ENCODE measurements at places on chromosomes 5 and 9.

DNA sequence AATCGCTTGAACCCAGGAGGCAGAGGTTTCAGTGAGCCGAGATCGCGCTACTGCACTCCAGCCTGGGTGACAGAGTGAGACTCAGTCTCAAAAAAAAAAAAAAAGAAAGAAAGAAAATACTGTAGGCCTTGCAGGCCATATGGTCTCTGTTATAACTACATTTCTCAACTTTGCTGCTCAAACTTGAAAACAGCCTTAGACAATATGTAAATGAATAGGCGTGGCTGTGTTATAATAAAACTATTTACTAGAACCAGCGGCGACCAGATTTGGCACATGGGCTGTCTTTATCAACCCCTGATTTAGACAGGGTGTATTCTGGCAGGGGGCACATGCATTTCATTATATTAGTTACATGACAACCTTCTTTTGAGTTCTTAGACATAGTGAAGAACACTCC is 130.0 kb downstream of the C9orf152 start:
- DNase-seq: no peak

DNA sequence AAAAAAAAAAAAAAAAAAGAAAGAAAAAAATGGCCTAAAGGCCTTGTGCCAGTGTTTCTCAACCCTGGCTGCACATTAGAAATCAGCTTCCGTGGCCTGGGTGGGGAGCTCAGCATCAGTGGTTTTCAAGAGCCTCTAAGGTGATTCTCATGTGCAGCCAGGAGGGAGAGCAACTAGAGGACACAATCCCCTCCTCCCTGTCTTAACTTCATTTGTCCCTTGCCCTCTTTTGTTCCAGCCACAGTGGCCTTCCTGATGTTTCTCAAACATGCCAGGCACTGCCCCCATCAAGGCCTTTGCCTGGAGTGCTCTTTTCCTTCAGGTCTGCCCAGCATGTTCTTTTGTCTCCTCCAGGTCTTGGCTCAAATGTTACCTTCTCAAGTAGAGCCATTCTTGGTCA is 42.4 kb downstream of the HOMER1 start:
- no peak for DNase-seq

- no peak for DNase-seq
Measured at GRCh38 chr9:106102821-106103220, 408.5 kb downstream of the TMEM38B start.

- no peak for DNase-seq
Measured at GRCh38 chr9:70030156-70030555, 13.5 kb upstream of the MAMDC2 start.

GRCh38 chr5:154223320-154223719 is 32.8 kb downstream of the GALNT10 start:
- DNase-seq: peak; percentile 48

- DNase-seq: peak; percentile 39
Measured at GRCh38 chr5:126138281-126138931, 284.8 kb upstream of the GRAMD2B start.

GRCh38 chr5:6535594-6535993 is 86.9 kb downstream of the UBE2QL1 start:
- DNase-seq: no peak

GRCh38 chr5:176424181-176424580 is 7.8 kb upstream of the CLTB start:
- DNase-seq: no peak

- DNase-seq: no peak
Measured at GRCh38 chr9:107730666-107731065, 241.1 kb upstream of the KLF4 start.

DNA sequence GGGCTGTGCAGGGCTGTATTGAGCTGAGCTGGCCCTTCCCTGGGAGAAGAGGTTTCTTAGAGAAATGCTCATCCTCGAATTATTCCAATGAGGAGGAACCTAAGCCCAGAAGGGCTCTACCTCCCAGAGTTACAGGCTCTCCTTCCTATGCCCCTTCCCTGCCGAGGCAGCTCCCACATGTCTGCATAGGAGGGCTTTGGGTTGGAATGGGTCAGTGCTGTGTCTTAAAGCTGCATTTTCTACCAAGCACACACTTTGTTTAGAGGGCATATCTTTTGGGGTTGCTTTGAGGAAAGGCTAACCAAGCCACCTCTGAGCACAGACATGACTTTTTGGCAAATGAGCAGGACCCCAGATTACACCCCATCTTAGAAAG is 9.1 kb downstream of the NEK6 start:
- no peak for DNase-seq

- DNase-seq: no peak
Measured at GRCh38 chr5:57805170-57805569, 322.6 kb upstream of the ACTBL2 start.

GRCh38 chr9:75138260-75139040 is 50.1 kb downstream of the OSTF1 start:
- DNase-seq: no peak

GRCh38 chr9:128117613-128118471 is 9.7 kb downstream of the PTGES2 start:
- peak; percentile 79 for DNase-seq

- no peak for DNase-seq
Measured at GRCh38 chr9:138015021-138015829, 137.6 kb downstream of the CACNA1B start.

- no peak for DNase-seq
Measured at GRCh38 chr9:114396558-114397218, 8.9 kb upstream of the AKNA start.

GRCh38 chr5:152271420-152271819 is 133.7 kb downstream of the NMUR2 start:
- DNase-seq: no peak

DNA sequence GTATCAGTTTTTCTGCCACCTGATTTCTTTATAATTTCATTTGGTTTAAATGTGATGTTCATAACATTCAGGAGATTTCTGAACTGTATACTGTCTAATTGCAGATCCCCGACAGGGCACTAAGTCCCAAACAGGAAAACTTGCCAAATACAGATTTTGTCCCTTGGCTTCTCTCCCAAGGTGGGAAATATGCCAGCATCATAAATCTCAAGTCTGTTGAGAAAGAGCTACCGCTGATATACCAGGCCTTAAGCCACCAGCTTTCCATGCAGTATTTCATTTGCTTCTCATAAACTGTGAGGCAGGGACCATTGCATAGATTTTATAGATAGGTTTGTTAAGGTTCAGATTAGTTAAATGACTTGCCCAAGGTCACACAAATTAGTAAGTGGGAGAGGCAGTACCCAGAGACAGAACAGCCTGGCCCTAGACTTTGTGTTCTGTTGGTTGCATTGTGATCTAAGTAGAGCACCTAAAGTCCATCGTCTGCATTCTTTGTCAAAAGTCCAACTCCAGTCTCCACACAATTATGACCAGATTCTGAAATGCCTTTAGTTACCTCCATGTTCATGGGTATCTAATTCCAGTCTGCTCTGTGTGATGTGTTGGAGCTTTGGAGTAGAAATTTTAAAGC is 16.2 kb downstream of the GPR21 start:
- DNase-seq: peak; percentile 32

- DNase-seq: no peak
Measured at GRCh38 chr9:134546246-134546731, 95.3 kb upstream of the COL5A1 start.

DNA sequence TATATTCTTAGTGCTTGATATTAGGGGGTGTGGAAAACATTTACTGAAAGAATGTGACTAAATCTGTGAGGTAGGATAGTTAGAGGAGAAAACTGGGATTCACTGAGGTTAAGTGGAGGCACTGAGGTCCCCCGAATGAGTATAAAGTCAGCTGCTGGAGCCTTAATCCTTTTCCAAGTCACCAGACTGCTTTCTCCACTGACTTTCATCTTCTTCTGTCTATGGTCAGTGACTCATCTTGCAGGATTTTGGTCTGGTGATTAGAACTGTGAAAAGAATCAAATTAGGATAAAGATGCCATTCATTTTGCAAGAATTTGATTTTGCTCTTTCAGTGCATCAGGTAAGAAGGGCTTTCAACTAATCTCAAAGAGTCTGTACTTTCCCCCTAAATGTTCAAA is 89.3 kb upstream of the ALDH1A1 start:
- no peak for DNase-seq

DNA sequence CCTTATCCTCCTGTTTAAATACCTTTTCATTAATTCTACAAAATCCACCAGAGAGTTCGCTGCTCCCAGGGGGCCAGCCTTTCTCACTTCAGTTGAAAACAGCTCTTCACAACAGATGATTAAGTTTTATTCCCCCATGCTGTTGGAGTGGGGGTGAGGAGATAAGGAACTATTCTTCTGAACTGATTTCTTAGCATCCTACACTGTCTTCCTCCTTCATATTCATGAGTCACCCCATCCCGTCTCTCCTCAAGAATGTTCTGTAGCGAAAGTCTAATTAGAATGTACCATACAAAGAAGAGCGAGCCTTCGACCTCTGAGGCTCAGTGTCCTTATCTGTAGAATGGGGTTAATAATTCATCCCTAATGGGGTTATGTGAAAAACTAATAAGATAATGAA is 138.0 kb downstream of the PIK3R1 start:
- DNase-seq: no peak

DNA sequence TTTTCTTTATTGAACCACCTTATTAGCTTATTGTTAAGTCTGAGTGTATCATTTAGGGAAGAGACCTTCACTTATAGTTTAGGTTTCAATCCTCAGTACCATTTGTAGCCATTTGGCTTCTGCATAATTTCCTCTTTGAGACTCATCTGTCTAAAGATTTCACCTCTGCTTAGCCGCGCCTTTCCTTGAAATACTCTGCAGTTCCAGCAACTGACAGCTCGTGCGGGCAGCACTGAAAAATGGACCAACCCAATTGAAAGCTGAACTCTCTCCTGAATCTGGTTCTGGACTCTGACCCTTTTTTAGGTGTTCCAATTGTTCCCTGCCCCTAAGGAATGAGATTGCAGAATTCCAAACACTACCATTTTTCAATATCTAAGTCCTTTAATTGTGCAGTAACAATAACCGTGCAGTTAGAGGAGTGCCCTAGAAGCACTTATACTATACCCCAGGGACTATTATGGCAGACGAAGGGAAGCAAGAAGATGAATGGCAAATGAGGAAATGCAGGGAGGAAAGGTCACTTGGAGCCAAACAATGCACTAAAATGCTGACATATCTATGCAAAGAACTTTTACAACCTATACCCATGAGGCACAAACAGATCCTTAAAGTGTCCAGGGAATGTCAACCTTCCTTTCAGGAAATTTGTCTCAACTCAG is 50.1 kb upstream of the PDE4D start:
- no peak for DNase-seq

GRCh38 chr5:136040746-136041415 is 12.1 kb downstream of the TGFBI start:
- DNase-seq: peak; percentile 58

- DNase-seq: no peak
Measured at GRCh38 chr5:142063878-142064331, 44.7 kb upstream of the NDFIP1 start.

Measured in NCI-H2029 treated with DMSO at 0.1 percent for 48 hours (cell line).